ENCODE measurements at places on chromosomes 3 and 15.

DNA sequence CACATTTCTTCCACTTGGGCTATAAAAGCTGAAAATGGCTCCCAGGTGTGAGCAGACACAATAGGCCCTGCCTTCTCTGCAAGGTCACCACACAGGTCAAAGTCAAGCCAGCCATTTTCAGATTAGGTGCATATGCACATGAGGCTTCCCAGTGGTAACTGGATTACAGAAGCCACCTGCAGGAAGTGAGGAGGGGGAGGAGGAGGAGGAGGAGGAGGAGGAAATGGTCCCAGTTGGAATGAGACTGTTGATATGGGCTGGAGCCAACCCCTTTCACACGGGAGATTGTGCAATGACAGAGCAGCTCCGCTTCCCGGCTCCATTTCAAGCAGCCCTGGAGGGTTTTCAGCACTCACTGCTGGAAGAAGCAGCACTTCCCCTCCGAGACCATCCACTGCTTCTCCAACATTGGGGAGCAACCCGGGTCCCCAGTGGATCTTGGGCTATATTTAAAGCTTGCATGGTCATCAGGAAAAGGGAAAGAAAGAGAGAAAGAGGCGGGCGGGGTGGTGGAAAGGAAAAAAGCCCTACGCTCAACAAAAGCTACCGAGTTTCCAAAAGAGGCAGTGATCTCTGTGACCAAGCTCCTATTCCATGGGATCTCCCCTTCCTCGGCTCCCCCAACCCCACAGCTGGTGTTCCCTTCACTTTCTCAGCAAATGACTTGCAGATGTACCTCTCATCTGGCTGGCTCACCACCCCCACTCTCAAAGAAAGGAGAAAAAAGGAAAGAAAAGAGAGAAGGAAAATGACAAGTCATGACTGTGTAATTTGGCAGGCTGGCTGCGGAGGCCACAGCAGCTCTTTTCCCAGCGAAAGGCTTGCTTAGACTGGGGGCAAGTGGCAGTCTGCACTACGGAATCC is 58.3 kb downstream of the LRIG1 start:
- DNase-seq, result no peak

DNA sequence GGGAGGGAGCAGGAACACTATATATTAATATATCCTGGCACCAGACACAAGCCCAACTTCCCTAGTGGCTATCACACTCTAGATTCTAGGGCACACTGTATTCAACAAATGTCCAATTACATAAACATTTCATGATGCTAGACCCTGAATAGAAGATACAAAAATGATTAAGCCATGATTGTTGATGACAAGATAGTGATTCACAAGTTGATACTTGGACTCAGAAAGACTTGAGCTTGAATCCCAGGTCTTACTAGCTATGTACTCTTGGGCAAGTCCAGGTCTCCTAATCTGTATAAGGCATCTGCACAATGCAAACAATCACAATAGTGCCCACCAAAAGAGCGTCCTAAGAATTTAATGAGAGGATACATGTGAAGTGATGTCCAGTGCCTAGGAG is 10.0 kb upstream of the SNTN start:
- DNase-seq, result no peak

- DNase-seq, result no peak
These were observed 104.5 kb upstream of the BFSP2 start for GRCh38 chr3:133295199-133295901.

DNA sequence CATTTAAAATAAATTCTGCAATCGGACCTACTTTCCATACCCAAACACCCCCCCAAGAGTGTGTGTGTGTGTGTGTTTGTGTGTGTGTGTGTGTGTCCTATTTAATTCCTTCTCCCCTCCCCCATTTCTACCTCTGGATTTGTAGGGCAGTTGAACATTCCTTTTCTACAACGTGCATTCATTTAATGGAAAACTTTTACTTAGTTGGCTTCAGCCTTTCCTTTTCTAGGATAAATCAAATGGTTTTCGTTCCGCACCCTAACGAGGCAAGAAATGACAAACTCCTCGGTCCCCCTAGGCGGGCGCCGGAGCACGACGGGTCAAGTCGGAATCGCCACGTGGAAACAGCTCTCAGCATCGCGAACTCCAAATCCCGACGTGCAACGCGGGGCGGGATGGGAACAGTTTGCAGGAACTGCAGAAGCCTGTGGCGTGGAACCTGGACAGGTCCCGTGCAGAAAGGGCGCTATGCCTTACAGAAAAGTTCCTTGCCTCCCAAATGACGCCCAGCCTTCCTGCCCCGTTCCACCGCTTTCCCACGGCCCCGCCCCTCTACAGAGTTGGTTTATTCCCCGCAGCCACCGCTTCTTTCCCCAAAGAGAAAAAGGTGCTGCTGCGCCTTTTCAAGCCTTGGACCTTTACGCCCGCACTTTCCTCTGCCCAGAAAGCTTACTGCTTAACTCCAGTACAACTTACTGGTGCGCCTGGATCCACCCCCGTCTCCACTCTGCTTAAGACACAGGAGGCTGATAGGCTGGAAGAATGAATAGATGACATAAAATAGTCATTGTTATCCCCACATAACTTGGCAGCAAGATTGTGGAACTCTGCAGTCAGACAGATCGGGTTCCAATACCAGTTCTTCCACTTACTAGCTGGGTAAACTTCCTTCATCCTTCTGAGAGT is 1.1 kb upstream of the EIF2B5 start:
- DNase-seq, result peak; percentile 21

DNA sequence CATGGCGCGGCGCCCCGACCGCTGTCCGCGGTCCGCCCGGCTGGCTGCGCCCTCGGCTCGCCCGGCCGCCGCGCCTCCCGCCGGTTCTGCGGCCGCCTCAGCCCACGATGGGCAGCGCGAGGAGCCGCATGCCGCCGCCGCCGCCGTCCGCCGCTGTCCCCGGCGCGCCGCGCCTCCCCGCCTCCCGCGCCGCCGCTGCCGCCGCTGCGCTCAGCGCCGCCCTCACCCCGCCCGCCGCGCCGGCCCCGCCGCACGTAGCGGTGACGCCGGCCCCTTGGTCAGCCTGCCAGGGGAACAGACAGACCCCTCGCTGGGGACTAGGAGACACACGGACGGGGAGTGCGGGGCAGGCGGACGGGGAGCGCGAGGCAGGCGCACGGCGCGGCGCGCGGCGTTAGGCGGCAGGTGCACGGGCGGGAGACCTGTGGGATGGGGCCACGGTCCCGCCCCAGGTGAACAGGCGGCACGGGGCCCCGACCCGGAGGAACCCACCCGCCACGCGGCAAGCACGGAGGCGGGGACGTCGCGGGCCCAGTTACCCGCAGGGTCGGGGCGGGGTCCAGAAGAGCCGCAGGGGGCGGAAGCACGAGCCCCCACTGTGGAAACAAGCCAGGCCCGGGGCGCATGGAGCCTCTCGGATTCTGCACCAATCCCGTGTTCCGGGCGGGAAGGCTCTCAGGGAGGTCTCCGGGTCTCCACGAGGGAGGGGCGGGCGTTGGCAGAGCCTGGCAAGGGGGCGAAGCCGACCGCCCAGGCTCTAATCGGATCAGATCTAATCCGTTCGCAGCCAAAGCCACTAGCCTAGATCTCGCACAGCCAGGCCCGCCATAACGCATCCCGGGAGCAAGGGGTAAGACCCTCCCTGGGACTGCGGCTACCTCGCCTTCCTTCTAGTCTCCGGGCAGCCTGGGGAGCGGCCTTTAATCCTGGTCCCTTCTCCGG is at the start of gene CSPG5:
TSS of gene CSPG5 (minus strand) at position 175 of the 942 bp plus-strand sequence. CDS start at position 3, 172 bp downstream.
- DNase-seq, result no peak

- no peak for DNase-seq
These were observed 390 bp upstream of the AP2M1 start for GRCh38 chr3:184174284-184174645.

DNA sequence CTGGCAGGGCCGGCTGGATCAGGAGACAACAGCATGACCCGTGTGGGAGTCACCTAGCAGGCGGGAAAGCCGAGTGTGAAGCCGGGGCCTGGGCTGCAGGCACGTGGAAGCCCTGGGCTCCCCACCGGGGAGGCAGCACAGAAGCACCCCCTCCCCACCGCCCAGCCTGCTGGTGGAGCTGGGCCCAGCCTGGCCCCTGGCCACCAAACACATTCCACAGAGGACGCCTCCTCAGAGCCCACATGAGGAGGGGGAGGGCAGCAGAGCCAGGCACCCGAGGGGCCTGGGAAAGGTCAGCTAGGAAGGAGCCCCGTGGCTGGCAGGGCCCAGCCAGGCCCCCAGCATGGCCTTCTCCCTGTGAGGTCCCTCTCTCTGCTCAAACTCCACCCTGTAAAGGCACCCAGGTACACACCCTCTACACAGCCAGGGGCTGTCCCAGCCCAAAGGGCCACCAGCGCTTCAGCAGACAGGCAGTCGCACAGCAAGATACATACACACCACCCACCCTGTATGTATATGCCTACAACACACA is 4.5 kb downstream of the PLXNB1 start:
- no peak for DNase-seq

DNA sequence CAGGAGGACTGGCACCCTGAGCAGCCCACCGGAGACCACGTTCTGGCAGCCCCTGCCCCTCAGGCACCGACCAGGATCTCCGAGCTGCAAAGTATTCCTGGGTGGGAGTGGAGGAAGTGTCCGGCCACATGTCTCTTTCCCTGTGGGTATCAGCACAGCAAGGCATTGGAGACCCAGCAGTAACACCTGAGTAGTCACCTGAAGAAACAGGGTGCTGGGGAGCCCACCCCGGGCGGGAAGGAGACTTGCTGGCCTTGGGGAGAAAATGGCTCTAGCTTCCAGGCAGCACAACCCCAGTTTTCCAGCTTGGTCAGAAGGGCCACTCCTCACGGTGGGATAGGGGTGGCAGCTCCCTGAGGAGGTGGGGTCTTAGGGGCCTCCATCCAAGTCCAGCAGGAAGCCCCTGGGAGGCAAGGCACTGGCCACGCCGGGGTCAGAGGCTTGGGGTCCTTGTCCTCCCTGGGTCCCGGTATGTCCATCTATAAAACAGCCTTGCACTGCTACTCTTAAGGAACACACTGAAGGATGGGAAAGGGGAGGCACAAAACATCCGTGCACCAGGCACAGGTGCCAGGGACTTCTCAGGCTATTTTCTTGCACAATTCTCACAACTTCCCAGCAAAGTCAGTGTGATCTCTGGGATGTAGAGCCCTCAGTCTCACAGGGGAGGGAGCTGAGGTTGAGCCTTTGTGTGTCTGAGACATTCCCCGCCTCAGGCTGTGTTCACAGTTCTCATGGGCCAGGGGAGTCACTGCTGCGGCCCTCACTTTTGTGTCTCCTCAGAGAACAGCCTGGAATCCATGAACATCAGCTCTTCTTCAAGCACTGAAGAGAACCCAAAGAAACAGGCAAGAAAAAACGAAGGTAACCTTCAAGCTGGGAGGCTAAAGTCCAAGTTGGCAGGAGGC is 11.9 kb downstream of the CFAP100 start:
- DNase-seq, result no peak

- no peak for DNase-seq
These were observed 345.7 kb downstream of the CADM2 start for GRCh38 chr3:85304360-85304964.

GRCh38 chr15:96086164-96086563 is 244.3 kb upstream of the NR2F2 start:
- no peak for DNase-seq

DNA sequence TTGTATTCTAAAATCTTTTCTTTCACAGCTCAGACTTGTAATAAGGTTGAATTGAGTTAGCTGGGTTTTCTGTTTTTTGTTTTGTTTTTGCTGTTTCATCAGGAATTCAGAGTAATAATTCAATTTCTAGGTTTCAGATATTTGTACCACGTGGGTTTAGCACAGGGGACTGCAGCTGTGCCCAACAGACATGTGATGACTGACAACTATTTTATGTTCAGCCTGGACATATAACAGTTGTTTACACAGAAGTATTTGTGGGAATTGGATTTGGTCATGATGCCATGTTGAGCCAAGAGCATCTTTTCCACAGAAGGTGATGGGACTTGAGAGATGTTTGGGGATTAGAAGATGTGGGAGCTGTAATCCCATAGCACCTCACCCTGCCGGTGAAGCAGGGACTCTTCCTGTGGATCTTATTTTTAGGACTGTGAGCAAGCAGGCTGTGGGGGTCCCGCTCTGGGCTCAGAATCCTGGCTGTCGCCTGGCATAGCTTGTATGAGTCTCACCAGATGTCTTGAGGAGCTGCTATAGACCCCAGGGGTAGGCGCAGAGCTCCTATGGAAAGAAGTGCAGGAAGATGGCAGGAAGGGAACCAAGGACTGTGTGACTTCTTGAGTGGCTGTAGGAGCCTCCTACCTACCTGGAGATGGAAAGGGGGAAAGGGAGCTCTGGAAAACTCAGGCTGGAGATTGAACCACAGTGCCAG is 23.7 kb downstream of the PXYLP1 start:
- no peak for DNase-seq

DNA sequence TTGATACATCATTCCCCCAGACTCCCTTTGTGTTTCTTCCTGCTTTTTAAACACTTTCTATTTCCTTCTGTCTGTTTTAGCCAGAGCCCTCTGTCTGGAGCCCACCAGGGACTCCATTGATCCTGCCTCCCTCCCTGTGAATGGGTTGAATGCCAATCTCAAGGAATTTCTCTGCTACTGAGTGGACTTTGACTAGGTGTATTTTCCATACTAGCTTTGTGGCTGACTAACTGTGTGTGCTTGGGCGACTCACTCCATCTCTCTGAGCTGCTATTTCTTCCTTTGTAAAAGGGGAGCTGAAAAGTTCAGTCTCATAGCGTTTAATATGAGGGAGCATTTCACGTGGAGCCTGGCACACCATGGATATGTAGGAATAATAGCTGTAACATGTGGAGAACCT is 98.8 kb downstream of the EEFSEC start:
- no peak for DNase-seq

GRCh38 chr3:116734243-116734642 is 24.7 kb downstream of the TUSC7 start:
- DNase-seq, result no peak

GRCh38 chr3:32872487-32873382 is 54.9 kb downstream of the TRIM71 start:
- no peak for DNase-seq

GRCh38 chr3:27679691-27680090 is 42.4 kb downstream of the EOMES start:
- no peak for DNase-seq

- DNase-seq, result peak; percentile 74
These were observed 81.8 kb downstream of the WWTR1 start for GRCh38 chr3:149575961-149576564.

GRCh38 chr3:104005815-104006214 is 1360.9 kb upstream of the ALCAM start:
- no peak for DNase-seq

DNA sequence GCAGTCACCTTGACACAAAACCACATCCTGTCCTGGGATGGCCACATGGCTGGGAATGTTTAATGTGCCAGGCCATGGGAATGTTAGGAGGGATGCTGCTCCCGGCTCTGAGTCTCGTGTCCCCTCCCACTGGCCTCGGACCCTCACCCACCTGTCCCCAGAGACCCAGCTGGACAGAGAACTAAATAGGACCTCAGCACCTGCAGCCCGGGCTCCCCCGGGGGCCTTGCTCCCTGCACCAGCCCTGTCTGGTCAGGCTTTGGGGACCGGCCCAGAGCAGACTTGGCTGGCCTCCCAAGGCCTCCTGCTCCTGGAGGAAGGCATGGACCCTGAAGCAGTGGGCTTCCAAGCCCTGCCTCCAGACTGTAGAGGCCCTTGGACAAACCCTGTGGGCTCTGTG is 100.0 kb upstream of the IQSEC1 start:
- no peak for DNase-seq

GRCh38 chr15:45265506-45265905 is 13.5 kb downstream of the SLC28A2 start:
- no peak for DNase-seq

Data from T1000 (cell line).